ENCODE measurements at places on chromosomes 6 and 20. TPM values are rescaled to one million over a fixed set of nuclear protein-coding genes. Genes with fewer than 3 reads are reported as not detected.

The CCHCR1 gene
- 28.1 TPM for total RNA-seq

The FAM162B gene
- 46.6 TPM for total RNA-seq

The MAS1L gene
- total RNA-seq, result 0.48 TPM

DNA sequence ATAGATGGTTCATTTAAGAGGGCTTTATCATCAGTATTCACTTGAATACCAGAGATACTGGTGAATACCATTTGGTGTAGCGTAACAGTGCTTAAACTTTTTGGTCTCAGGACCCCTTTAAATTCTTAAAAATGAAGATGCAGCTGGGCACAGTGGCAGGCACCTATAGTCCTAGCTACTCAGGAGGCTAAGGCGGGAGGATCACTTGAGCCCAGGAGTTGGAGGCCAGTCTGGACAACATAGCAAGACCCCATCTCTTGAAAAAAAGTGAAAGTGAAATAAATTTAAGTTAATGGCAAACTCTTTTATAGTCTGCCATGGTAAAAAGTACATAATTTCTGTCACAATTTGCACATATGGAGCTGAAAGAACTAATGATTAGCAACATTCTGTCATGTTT lies 39.3 kb downstream of the VAPB start:
- no peak for DNase-seq

DNA sequence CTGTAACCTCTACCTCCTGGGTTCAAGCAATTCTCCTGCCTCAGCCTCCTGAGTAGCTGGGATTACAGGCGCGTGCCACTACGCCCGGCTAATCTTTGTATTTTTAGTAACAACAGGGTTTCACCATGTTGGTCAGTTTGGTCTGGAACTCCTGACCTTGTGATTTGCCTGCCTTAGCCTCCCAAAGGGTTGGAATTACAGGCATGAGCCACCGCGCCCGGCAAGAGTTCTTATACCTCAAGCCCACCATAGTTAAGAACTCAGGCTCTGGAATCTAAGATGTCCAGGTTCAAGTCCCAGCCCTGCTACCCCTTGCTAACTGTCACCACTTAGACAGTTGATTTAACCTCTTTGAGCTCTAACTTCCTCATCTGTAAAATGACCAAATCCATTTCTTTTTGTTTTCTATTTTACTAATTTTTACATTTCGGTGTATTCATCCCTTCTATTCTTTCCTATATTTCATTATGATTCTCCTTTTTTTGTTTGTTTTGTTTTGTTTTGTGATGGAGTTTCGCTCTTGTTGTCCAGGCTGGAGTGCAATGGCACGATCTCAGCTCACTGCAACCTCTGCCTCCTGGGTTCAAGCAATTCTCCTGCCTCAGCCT lies 104.8 kb upstream of the ZNF217 start:
- DNase-seq, result no peak

DNA sequence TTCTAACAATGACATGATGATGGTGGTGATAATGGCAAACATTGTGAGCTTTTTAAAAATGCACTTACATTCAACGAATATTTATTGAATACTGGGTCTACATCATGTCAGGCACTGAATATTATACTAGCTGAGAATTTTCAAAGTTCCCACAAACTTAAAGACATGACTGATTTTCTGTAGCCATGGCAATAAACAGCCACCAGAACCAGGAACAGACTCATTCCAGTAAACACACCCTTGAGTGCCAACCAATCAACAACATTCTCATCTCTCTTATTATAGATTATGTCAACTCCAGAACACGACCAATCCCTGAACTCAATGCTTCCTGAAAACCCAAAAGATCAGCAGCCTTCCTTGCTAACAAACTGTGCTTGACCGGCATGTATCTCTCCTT lies 212.4 kb upstream of the RUNX2 start:
- DNase-seq, result no peak

GRCh38 chr6:815348-815738 lies 122.4 kb upstream of the EXOC2 start:
- no peak for DNase-seq

DNA sequence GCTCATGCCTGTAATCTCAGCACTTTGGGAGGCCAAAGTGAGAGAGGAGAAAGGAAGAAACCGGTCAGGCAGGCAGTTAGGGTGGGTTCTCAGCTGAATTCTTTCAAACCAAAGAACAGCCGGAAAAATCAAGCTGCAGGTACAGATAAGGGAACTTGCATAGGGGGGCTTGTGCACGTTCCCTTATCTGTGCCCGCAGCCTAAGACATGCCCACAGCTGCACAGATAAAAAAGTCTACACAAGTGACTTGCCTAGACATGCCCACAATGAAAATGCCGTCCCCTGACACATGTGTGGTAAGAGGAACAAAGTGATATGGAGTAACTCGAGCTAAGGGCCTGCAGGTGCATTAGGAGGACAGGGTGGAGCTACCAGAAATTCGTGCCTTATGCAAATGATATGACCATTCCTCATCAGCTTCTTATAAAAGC lies 175.8 kb upstream of the SALL4 start:
- DNase-seq, result no peak

- no peak for DNase-seq
Measured at GRCh38 chr20:61878478-61879302, 187.0 kb downstream of the TAF4 start.

DNA sequence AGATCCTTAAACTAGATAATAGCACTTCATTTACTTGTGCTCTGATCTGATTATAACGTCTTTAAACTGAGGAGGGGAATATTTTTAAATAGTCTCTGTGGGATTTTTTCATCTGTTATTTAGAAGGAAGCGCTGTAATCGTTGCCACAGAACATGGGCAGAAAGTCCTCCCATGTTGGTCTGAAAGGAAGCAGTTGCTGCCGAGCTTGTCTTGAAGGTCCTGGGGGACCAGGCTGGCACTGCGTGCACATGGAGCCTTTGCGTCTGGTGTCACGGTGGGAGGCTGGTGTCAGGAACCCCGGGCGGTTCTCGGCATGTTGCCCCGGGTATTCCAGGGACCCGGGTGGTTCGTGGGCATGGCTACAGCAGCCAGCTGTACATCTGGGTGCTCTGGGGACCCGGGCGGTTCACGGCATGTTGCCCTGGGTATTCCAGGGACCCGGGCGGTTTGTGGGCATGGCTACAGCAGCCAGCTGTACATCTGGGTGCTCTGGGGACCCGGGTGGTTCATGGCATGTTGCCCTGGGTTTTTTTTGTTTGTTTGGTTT lies 11.5 kb downstream of the TPD52L2 start:
- no peak for DNase-seq

DNA sequence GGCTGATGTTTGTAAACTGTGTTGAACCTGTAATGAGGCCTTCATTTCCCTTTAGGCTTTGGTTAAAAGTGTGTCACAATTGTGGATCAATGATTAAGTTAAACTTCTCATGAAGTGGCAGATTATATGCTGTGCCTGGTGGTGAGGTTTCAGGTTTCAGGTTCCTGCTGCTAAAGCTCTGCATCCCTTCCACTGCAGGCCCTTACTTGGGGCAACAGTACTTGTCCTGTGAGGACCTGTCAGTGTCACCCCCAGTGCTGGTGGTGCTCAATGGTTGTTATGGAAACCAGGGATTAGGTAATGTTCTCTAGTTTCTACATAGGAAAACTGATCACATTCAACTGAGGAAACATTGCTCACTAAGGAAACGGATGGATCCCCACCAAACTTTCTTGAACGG lies 18.5 kb downstream of the RPP21 start:
- no peak for DNase-seq

- peak; percentile 37 for DNase-seq
Measured at GRCh38 chr20:33673410-33674293, 576 bp downstream of the NECAB3 start.

DNA sequence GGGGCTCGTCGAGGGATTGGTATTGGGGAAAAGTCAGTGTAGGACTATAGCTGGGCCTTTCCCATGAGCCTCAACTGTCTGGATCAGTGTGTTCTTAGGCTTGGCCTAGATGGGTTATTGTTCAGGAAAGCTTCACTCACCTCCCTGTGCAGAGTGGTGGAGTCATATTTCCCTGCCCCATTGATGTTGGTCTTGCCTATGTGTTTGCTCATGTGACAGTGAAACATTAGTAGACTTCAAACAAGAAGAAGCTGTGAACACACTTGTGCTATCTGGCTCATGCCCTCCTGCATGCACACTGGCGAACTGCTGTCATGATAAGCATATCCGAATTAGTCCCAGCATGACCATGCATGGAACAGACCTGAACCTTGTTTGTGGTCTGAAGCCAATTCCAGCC lies 171.1 kb downstream of the DHX35 start:
- no peak for DNase-seq

DNA sequence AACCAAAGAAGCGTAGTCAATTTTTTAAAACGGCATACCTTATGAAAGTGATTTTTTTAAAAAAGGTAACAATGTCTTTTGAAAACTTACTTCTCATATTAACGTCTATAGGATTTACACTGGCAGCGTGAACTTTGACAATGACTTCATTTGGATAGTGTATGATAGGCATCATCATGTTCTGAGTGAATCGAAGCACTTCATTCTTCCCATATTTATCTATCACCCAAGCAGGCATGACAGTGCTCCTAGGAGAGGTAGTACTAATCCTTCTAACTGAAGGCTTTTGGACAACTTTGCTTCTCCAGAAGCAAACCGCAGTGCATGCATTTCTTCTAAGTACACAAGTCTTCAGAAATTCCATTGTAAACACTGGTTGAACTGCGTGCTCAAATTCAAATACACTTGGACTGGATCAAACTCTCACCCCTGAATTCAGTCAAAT lies 618 bp downstream of the RTN4IP1 start:
- no peak for DNase-seq

DNA sequence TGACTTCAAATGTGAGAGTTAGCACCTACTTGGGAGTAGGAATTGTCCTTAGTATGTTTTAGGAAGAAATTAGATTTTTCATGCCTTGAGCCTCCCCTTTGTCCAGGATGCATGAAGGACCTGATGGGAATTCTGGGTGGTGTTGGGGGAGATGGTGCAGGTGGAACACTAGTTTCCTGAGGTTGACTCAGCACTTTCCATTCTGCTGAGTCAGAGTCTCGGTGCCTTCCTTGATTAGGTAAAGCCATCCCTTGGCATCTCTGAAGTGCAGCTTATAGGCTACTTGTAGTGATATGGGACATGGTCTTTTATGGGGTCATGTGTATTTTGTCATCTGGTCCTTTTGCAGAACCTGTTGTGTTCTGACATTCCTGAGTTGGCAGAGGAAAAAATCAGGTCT lies 105.3 kb downstream of the PHACTR3 start:
- DNase-seq, result no peak

All from uterus (tissue), 4 donors.